Fibroblast of the conjunctiva (primary cell): ENCODE measurements at places on chromosomes 13 and 19.
A peak's percentile ranks its signal among the peaks of the same experiment; 100 is the strongest.

DNA sequence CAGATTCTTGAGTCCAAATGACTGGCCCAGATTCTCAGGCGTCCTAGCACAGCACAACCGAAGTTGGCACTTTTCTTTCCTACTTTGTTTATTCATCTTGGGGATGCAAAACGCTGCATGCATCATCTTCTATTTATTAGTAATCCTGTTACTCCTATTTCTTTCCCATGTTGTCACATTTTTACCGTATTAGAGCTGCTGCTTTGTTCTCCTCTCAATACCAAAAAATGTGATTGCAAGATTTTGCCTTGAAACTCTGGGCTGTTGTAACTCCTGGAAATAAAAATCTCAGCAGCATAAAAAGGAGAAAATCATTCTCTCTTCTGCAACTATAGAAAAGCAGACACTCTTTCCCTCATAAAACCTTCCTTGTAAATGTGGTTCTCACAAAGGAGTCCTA is 12.9 kb upstream of the IGSF23 start:
- DNase-seq: no peak

GRCh38 chr19:33436360-33437345 is 63.1 kb downstream of the CEBPG start:
- no peak for DNase-seq

GRCh38 chr19:10646456-10647159 is 7.5 kb upstream of the ILF3 start:
- no peak for DNase-seq

GRCh38 chr19:39566064-39566463 is 26.1 kb upstream of the EID2 start:
- DNase-seq: no peak

GRCh38 chr13:78845656-78846365 is 186.9 kb upstream of the OBI1 start:
- no peak for DNase-seq

GRCh38 chr19:36115453-36116343 is at the start of gene TBCB:
TBCB (plus strand) TSS chr19:36115468; CDS start chr19:36115561, 93 bp downstream.
- DNase-seq: no peak

- peak; percentile 32 for DNase-seq
These were observed 173.9 kb downstream of the DCLK1 start for GRCh38 chr13:35957241-35957731.

DNA sequence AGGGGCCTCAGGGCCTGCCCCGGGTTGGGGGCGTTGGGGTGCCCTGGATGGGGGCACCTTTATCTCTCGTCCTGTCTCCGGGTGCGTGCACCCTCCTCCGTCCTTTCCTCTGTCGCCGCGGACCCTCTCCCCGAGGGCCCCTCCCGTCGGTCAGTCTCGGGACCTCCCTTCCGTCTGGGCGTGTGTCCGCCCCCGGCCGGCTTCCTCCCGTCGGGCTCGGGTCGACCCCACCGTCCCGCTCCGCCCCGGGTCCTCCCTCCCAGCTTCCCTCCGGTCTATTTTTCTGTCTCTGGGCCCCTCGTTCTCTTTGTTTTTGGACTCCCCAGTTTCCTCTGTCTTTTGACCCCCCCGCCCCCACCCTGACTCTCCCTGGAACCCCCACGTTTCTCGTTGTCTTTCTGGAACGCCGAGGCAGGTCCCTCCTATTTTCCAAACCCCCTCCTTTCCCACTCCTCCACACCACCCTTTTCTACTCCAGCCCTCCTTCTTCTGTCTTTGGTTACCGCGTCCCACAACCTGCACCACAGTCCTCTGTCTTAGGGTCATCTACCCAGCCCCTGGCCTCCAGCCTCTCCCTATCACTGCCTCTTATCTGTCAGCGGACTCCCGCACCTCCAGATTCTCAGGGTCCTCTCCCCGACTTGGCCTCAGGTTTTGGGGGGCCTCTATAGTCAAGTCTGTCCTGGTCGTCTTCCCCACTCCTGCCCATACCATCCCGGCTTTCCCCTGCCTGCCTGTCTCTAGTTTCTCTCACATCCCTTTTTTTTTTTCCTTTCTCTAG is 757 bp downstream of the EGLN2 start:
- no peak for DNase-seq

DNA sequence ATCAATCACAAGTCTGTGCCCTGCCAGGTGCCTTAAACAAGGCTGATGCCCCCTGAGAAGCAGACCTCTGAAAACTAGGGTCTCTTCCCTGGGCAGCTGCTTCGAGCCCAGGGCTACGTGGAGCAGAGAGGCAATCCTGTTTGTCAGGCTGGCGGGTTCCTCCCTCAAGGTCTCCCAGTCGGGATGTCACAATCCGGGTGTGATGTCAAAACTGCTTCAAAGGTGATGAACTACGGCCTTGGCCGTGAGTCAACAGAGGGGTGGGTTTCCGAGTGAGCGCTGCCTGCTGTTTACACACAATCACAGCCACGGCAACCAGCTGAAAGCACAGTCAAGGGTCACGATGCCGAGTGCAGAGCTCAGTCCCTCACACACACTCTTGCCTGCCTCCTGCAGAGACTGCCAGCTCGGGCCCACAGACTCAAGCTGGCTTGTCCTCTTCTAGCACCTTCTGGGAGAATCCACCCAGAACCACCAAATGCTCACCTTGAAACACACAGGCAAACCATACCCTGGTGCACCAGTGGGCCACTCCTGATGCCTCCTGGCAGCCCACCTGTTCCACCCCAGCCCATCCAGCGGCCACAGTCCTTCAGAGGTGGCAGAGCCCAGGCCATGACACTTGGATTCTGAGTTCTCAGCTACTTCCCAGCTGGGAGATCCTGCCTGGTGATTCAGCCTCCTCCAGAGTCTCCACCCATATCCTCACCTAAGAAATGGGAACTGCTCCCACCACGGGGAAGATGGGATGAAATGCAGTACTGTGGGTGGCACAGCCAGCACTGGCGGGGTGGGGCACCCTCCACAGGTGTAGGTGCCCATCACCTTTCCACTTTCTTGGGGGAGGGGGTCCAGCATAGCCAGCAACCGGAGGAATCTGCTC is 6.8 kb downstream of the ELL start:
- peak; percentile 46 for DNase-seq
